ENCODE measurements at places on chromosomes 11 and 22.

DNA sequence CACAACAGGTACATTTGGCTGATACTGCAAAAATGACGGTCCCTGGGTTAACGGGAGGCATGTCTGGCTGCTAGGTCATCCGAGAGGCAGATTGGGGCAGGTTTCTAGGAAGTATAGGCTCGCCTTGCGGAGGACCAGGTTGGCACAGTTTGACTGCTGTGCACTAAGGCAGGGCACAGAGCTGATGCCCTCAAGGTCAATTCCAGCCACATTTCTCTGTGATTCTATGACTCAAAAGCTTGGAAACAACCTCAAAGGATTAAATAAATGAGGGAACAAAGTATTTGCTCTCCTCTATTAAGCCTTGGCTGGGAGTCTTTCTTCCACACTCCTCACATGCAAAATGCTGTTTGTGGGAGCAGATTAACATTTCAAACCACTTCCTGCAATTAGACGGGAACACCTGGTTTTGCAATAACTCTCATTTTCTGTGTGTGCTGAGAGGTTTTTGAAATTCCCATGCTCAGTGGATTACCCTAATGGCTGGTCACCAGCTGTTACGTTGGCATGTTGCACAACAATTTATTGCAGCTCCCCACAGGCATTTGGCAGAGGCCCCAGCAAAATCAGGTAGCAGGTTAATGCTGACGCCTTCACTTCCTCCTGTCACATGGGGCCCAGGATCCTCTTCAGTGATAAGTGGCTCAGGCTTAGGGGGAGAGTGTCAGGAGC, 61.0 kb upstream of the PLET1 start:
- no peak for DNase-seq

- no peak for DNase-seq
These were observed 469.3 kb downstream of the TBC1D22A start for GRCh38 chr22:47231759-47232158.

DNA sequence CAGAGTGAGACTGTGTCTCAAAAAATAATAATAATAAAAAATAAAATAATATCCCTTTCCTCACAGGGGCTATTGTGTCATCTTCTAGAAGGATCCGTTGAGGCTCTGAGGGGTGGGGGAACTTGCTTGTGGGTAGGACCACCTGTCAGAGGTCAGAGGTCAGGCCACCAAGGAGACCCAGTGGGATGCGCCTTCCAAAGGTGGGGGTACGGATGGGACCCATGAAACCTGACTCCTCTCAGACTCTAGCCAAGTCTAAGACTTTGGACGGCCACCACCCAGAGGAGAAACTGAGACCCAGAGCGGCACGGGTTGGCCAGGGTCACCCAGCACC, 367 bp upstream of the MMP11 start:
- DNase-seq, result no peak

DNA sequence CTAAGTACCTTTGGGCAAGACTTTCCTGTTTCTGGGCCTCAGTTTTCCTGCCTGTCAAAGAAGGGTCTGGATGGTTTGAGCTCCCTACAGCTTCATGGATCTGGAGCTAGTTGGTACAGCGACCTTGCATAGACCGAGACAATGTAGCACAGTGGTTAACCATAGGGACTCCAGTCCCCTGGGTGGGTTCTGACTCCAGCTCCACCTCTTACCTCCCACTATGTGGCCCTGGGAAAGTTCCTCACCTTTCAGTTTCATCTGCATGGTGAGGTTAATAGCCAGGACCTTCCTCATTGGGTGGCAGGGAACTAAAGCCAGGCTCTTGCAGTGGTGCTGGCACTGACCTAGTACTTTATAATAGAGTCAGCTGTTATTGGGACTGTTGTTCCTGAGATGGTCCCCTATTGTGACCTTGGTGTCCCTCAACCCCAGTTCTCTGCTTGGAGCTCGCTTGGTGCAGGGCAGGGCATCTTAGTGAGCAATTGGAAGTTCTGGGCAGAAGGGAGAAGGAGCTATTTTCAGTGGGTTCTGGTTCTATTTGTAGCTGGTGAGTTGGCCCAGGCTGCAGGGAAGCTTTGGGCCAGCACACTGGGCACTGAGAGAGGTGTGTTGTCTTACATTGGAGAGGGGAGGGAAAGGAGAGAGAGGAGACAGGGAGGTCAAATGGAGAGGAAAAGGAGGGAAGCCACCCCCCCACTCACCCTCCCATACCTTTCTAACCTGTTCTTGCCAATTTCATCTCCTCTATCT, 10.7 kb upstream of the MTMR3 start:
- DNase-seq, result no peak

DNA sequence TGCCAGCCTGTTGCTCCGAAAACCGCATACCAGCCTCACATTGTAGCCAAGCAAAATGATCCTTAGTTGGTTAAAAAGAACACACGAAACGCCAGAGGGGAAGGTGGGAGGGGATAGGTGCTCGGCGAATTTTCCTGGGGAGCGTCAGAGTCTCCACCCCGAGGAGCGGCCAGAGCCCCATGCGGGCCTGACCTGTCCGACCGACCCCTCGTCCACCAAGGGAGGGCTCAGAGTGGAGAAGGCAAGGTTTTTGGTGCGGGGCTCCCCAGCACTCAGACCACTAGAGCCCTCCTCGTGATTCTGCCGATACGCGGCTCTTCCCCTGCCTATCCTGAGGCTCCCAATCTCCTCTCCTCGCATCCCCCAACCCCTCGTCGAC, 39.6 kb downstream of the DIXDC1 start:
- no peak for DNase-seq

DNA sequence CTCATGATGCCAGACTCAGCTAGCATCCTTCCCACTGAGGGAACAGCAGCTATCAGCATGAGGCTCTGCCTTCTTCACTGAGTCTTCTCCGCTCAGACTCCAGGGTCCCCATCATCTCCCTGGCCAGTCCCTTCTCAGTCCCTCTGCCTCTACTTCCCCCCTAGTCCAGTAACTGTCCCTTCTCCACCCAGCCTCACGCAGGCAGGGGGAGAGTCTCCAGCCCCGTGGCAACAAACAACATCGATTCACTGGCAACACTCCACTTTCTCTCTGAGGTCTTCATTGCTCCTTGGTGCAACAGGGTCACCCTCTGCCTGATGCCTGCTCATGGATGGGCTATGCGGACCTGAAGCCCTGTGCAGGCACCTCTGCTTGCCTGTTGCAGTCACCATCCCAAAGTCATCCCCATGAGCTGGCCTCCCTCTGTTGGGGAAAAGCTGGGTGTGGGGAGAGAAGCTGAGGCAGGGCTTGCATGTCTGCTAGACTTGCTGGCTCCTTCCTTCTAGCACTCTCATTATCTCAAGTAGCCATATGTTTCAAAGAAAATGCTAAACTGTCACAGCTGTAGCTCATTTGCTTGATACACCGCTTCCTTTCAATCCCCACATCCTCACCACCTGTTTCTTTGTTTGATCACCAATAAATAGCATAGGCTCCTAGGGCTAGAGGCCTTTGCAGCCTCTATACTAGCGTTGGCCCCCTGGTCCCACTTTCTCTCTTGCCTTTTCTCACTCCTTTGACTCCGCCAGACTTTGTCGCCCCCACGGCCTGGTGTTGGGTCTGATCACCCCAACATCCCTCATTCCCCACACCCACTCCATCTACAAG, 4.3 kb upstream of the BCR start:
- DNase-seq, result no peak

GRCh38 chr11:69437001-69437875, 44.2 kb upstream of the LINC01488 start:
- DNase-seq, result no peak

GRCh38 chr11:45670386-45671135, 5.1 kb upstream of the CHST1 start:
- no peak for DNase-seq

- DNase-seq, result no peak
These were observed 99.9 kb upstream of the GUCY1A2 start for GRCh38 chr11:107118025-107118720.

DNA sequence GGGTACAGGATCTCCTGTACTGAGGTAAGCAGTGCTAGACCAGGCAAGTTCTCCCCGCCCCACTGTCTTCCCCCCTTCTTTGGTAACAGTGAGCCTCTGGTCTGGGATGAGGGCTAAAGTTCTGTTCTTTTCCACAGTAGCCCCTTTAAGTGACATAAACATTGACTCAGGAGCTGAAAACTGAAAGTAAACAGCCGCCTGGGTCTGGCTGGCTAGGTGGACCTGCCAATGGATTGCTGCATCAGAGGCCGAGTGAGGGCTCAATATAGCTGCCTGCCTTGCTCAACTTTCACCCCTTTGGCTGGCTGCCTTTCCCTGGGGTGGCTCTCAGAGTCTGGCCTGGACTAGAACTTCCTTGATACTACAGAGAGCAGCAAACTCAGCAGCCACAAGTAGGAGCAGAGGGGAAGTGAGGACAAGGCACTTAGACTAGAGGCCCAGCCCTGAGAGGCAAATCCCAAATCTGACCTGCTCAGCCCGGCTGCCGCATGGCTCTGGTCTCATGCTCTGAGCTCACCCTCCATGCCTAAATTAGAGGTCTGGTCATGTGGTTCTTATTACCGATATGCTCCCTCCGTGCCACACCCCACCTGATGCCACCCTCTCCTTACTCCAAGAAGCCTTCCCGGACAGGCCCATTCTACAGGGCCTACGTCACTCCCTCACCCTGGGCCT, 9.6 kb upstream of the UCP3 start:
- no peak for DNase-seq

- no peak for DNase-seq
These were observed 29.0 kb upstream of the RASSF10 start for GRCh38 chr11:12979928-12980689.

- no peak for DNase-seq
These were observed 89.0 kb upstream of the CD44 start for GRCh38 chr11:35049859-35050531.

DNA sequence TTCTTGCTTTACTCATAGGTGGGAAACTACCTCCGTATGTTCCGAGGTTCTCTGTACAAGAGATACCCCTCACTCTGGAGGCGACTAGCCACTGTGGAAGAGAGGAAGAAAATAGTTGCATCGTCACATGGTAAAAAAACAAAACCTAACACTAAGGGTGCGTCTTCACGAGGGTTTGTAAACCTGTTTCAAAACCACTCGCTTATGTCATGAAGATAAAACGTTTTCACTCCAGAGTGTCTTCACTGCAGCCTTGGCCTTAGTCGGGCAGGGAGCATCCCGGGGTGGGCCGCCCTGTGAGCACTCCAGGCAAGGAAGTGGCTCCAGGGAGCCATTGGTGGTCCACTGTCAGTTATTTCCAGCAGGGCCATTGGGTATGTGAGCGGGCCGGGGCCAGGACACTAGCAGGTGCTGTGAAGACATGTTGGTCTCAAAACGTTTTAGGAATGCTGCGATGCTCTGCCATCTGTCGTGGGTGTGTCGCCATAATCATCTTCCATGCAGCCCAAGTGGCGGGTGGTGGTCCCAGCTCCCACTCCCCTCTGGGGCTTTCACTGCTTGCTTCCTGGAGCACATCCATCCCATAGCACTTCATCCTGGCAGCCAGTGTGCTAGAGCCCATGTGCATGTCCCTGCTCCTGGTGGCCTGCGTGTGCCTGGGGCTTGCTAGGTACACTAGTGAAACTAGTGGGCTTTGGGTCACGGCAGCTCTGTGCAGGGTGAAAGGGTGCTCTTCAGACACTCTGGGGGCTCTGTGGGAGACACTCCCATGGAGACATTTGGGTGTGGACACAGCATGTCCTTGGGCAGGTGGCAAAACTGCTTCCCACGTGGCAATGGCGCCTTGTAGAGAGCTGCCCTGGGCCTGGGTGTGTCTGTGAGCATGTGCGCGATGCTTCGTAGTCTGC, 5.2 kb downstream of the SMARCB1 start:
- no peak for DNase-seq

DNA sequence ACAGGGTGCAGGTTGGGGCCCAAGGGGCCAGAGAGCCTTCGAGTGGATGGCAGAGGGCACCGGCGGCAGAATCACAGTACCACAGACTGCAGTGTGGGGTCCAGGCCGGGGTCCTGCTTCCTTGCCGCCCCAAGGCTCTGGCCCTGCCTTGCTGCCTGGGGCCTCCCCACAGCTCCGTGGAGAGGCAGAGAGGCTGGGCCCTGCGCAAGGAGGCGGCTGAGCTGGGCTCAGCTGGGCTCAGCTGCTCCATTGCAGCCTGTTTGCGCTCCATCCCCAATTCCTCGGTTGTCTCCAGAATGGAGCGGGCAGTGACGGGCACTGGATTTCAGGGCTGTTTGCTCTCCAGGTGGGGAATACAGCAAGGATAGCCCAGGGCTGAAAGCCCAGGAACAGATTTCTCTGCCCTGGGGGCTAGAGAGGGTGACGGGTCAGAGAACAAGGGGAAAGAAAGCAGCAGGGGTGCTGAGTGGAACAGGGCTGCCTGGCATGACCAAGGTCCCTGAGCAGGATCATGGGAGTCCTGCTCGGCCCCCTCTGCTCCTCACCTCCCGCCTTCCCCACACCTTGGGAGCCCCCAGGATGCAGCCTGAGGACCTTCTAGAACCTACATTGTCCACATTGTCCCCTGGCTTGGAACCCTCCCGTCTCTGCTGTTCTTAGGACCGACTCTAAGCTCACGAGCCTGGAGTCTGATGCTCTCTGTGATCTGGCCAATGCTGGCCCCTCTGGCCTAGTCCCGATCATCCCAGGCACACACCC, 18.9 kb downstream of the MRGPRG start:
- DNase-seq, result no peak

GRCh38 chr11:92388380-92388779, 163.8 kb downstream of the FAT3 start:
- no peak for DNase-seq

- no peak for DNase-seq
These were observed 424.9 kb downstream of the INSC start for GRCh38 chr11:15539645-15540044.

DNA sequence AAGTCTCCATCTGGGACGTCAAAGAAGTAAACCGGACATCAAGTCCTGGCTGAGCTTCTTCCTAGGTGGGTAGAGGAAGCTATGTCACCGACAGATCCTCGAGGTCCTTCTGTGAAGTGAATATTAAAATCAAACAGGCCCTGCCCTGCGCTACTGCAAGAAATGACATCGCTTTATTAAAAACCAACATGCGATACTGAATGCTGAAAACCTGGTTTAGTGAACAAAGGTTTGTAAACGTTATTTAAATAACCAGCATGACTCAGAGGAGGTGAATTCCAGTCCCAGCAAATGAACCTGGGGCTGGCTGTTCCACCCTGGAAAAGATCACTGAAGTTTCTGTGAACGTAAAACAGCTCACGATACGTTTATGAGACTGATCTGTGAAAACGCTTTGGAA, 645 bp downstream of the RTCB start:
- peak; percentile 21 for DNase-seq

- no peak for DNase-seq
These were observed 5.8 kb upstream of the NECTIN1 start for GRCh38 chr11:119734788-119735187.
